ENCODE measurements at places on chromosomes 6 and 20.

GRCh38 chr6:40358473-40359460 lies 228.4 kb downstream of the LRFN2 start:
- no peak for DNase-seq

DNA sequence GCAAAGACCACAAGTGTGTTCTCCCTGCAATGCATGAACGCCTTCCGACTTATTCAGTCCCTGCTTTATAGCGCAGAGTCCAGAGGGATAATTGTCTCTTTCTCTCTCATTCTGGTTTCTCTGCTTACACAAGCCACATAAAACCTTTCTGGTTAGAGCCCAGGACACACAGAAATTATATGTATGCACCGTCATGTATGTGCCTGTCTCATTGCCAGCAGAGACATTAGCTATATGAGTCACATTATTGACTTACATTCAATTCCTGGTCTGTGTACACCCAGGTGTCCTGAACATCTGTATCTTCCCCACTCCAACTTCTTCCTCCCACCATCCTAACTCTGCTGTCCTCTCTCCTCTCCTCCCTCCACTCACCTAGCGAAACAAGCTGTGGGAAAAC lies 44.0 kb downstream of the LRFN2 start:
- no peak for DNase-seq

DNA sequence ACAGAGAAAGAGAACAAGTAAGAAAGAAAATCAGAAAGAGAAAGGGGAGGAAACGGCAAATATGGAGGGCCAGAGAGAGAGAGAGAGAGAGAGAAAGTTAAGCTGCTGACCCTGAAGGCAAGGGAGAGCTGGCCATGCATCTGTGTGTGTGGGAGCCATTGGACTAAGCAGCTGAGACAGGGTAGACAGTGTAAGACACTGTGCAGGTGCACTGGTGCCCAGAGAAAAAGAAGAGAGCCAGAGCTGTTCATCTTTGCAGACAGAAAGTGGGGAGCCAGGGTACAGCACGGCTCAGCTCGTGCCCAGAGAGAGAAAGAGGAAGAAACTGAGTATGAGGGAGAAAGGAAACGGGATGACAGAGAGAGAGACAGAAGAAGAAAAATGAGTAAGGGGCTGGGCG lies 24.2 kb upstream of the ZNF318 start:
- DNase-seq, result no peak

- no peak for DNase-seq
Measured at GRCh38 chr6:71206089-71206488, 82.5 kb upstream of the OGFRL1 start.

GRCh38 chr6:163341224-163342061 lies 73.1 kb upstream of the QKI start:
- no peak for DNase-seq

All from iris pigment epithelial cell (primary cell).